Bladder microvascular endothelial cell (primary cell): ENCODE measurements at places on chromosomes 7 and 10. TPM values are rescaled to one million over a fixed set of nuclear protein-coding genes. Genes with fewer than 3 reads are reported as not detected.

VPS37D gene
- 1.6 and 2.4 TPM in 2 replicates for total RNA-seq

NKX2-3 gene
- under 0.01 TPM in 1 of 2 replicates, not detected in the other for total RNA-seq

NACAD gene
- 0.32 and 2.0 TPM in 2 replicates for total RNA-seq

ELN gene
- 0.81 and 95.7 TPM in 2 replicates for total RNA-seq

KRIT1 gene
- total RNA-seq, result 25.6 and 45.8 TPM in 2 replicates

GPC2 gene
- 1.3 and 3.9 TPM in 2 replicates for total RNA-seq

FAM13C gene
- 3.1 and 10.2 TPM in 2 replicates for total RNA-seq

UCN3 gene
- total RNA-seq, result not detected in 2 replicates

GIMAP4 gene
- total RNA-seq, result 131 and 293 TPM in 2 replicates

LHFPL3 gene
- total RNA-seq, result not detected in 2 replicates

CALN1 gene
- total RNA-seq, result 0.06 TPM in 1 of 2 replicates, not detected in the other

INMT gene
- 0.16 and 0.19 TPM in 2 replicates for total RNA-seq

RSU1 gene
- total RNA-seq, result 24.8 and 57.4 TPM in 2 replicates

CABCOCO1 gene
- total RNA-seq, result under 0.01 and 0.06 TPM in 2 replicates

CACNB2 gene
- total RNA-seq, result not detected in 2 replicates

LEP gene
- total RNA-seq, result not detected in 2 replicates

DNAJC30 gene
- total RNA-seq, result 0.81 and 2.4 TPM in 2 replicates

SPDYE8 gene
- not detected in 2 replicates for total RNA-seq

ABCC2 gene
- total RNA-seq, result 0.38 and 0.65 TPM in 2 replicates

DUSP5 gene
- total RNA-seq, result 5.5 and 19.3 TPM in 2 replicates

DOCK1 gene
- total RNA-seq, result 64.8 and 139 TPM in 2 replicates
